ENCODE measurements at places on chromosomes 1 and 21. TPM values are rescaled to one million over a fixed set of nuclear protein-coding genes. Genes with fewer than 3 reads are reported as not detected.

The KCNE2 gene
- polyA plus RNA-seq, result 0.46 TPM

DNA sequence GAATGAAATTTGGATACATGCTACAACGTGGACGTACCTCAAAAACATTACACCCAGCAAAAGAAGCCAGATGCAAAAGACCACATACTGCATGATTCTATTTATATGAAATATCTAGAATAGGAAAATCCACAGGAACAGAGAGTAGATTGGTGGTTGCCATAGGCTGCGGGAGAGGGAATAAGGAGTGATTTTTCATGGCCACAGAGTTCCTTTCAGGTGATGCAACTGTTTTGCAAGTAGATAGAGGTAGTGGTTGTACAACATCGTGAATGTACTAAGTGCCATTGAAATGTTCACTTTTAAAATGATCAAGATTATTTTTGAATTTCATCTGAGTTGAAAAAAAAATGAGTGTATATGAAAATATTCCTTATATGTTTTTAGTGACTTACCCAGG, 115.3 kb upstream of the RUNX1 start:
- DNase-seq, result no peak

The LCE3B gene
- not detected for polyA plus RNA-seq

The EXOSC10 gene
- 71.3 TPM for polyA plus RNA-seq

DNA sequence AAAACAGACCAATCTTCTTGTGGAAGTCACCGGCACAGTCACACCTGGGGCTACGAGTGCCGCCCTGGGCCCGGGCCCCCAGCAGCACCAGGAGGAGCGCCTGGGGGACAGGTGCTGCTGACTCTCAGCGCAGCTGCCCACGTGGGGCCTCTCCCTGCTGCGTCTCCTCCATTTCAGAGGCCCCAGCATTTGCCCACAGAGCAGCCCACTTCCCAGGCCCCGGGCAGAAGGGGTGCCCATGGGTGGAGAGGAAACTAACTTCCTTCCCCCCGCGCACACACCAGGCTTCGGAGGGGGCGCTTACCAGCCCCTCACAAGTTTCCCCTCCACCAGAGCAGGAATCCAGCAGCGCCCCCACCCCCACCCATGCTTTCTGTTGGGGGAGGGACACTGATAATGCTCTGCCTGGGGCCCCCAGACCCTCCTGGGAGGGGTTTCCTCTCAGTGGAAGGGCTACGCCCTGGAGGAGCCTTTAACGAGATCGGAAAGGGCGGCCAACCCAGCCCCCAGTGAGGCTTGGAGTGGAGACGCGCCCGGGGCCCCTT, 440 bp downstream of the TNFRSF25 start:
- DNase-seq, result no peak

The OR2L8 gene
- not detected for polyA plus RNA-seq

DNA sequence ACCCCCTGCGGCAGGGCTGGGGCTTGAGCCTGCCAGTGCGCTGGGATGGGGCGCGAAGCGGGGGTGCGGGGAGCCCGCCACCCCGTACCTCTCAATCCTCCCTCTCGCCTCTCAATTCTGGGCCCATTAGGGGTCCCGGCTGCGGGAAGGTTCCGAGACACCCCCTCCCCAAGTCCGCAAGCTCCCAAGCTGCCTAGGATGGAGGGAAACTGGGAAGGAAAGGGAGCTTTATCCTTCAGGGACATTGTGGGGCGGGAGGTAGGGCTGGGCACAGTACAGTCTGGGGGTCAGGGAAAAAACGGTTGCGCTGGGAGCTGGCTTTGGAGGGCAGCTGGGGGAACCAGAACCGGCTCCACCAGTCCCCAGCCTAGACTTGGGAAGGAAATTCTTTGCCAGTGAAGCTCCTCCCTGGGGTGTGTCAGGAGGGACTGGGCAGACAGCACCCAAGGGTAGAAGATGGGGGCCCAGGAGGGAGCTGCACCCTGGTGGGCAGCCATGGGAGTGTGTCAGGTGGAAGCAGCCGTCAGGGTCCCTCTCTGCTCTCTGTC, 904 bp downstream of the GJB3 start:
- DNase-seq, result no peak

DNA sequence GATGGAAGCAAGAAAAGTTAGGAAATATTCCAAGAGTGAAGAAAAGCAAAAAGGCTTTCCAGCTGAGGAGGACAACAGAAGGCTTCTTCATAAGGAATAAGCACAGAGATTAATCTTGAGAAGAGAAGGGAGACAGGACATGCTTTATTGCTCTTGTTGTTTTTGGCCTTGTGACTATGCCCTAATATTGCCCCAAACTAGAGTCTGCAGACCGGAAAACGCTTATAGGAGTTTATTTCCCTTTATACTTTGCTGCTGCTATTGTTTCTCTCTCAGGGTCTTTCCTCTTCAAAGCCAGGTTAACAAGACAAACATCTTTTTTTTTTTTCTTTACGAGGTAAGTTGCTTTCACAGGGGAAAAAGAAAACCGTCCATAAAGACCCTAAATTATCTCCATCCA, 991.4 kb downstream of the ADGRL2 start:
- DNase-seq, result no peak

The PRRX1 gene
- polyA plus RNA-seq, result 217 TPM

GRCh38 chr1:210298936-210299335, 29.8 kb upstream of the HHAT start:
- DNase-seq, result no peak

The ARHGAP29 gene
- 55.3 TPM for polyA plus RNA-seq

DNA sequence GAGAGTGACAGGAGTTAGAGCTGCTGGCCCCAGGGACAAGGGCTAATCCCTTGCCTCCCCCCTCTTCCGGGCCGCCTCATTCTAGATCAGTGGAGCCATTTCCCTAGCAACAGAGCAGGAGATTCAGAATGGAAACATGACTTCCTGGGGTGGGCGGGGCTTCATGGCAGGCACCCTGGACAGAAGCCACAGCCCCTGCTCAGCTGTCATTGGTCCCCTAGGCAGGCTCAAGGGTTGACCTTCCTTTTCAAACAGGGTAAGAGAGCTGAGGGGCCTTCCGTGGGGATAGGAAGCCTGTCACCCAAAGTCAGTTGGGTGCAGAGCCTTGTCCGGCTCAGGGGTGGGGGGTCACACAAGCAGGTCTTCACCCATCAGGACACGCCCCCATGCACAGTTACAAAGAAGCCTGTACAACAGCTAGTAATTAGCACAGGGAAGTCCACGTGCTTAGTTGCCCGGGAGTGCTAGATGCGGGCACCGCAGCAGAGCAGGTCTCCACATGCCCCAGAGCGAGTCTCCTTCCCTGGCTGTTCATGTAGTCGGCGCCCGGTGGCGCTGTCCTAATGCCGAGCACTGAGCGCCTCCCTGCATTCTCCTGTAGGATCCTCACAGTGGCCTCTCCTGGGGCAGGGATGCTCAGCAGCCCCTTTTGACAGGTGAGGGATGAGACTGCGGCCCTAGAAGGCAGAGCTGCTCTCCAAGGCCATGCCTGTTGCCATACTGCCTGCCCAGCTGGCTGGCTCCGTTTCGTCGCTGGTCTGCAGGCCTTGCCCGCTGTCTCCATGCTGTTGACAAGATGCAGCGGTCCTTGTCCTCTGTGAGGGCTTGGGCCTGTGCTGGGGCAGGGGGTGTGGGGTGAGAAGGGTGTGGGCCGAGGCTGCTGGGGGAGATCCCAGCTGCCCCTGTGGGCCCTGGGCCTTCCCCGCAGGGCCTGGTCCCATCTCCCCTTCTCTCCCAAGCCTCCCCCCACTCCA, 5.1 kb downstream of the TMEM201 start:
- DNase-seq, result peak; percentile 66

DNA sequence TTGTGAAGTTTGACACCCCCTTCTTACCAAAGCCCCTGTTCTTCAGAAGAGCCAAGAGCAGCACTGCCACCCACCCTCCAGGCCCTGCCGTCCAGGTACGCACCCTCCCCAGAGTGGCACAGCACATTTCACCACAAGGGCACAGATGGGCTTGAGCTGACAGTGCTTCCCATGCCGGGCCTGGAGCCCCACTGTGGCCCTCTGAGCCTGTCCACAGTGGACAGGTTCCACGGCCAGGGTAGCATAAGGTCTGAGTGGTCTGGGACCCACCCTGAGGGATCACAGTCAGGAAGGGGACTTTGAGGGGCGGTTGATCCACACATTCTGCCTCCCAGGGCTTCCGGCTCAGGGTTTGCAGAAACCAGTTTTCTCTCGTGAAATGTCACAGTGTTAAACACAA, 28.6 kb upstream of the PDXK start:
- no peak for DNase-seq

DNA sequence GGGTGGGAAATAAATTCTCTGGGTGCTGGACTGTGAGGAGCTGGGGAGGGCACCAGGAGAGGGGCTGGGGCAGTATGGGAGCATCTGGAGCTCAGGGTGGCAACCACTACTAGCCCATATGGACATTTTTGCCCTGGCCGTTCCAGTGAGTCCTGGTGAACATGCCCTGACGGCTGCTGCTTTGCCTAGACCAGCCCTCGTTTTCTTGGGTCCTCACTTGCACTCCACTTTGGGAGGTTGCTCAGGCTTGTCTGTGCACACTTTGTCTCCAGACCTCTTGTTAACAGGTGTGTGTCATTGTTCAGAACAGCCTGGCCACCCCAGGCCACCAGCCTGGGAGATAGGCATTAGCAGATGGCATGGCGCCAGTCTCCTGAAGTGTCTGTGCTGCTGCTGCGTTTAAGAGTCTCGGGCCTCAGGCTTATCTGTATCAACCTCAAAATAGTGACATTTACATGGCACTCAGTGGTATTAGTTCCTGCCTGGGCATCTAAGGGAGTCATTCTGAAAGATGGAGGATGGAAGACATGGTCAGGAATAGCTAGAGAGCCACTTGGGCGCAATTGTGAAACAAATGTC, 190.5 kb downstream of the PTPRU start:
- no peak for DNase-seq

- DNase-seq, result no peak
These were observed 7.6 kb downstream of the CLSPN start for GRCh38 chr1:35762141-35762540.

DNA sequence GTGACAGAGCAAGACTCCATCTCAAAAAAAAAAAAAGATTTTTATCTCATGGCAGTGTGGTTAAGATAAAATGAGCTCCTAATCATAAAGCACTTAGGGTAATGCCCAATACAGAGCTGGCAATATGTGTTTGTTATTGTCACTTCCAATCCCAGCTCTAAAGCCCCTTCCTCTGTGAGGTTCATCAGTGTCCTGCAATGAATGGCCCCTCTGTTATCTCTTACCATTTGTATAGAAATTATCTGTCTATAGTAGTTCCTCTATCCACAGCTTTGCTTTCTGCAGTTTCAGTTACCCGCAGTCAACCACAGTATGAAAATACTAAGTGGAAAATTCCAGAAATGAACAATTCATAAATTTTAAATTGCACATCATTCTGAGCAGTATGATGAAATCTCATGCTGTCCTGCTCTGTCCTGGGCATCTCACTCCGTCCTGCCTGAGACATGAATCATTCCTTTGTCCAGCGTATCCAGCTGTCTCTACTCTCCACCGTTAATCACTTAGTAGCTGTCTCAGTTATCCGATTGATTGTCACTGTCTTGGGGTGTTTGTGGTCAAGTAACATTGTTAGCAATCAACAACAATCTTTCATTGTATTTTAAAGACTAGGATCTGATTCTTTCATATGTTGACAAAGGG, 50.2 kb upstream of the DNAH14 start:
- DNase-seq, result peak; percentile 8

DNA sequence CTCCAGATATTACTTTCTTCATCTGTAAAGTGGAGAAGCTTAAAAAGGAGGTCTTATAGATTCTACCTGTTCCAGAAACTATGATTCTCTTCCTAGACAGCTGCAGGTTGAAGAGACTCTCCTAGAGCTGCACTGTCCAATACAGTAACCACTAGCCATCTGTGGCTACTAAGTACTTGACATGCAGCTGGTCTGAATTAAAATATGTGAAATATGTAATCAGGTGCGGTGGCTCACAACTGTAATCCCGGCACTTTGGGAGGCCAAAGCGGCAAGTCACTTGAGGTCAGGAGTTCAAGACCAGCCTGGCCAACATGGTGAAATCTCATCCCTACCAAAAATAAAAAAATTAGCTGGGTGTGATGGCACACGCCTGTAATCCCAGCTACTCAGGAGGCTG, 15.8 kb downstream of the APP start:
- no peak for DNase-seq

The VHLL gene
- not detected for polyA plus RNA-seq

DNA sequence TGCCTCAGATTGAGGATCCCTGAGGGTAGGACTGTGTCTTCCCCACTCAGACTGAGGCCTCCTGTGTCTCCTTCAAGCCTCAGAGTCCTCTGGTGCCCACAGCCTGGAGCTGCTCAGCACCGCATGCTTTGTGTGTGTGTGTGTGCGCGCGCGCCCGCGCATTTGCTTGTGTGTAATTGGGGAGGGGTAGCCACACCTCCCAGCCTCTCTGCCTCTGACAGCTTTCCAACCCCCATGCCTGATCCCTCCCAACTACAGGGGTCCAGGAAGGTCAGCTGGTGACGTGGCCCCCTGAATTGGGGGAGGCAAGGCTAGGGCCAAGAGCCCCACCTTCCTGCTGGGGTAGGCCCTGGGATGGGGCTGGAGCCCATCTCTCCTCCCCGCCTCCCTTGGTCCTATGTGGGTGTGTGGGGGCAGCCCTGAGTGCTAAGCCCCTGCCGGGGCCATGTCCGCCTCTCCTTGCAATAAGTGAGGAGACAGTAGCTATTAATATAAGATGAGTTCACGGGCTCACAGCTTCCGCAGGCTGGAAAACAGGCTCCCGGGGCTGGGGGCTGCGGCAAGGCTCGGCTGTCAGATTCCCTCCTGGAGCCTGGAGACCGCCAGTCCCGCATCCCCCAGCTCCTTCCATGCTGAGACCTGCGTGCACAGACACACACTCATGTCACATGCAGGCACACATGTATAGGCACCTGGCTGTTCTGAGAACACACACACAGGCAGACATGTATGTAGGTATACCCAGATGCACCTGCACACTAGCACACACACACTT, 7.0 kb downstream of the GPR3 start:
- DNase-seq, result no peak

DNA sequence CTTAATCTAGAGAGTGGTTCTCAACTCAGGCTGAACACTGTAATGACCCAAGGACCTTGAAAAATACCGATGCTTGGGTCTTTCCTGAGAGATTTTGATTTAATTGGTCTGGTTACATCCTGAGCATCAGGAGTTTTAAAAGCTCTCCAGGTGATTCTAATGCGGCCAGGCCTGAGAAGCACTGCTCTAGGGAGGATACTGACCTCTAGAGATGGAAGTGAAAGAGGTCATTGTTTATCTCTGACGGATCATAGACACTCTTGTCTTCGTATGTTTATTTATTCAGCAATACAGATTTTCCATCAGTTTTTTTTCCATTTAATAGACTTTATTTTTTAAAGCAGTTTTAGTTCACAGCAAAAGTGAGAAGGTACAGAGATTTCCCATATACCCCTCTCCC, 54.5 kb upstream of the IGSF5 start:
- DNase-seq, result no peak

The SVBP gene
- 41.8 TPM for polyA plus RNA-seq

DNA sequence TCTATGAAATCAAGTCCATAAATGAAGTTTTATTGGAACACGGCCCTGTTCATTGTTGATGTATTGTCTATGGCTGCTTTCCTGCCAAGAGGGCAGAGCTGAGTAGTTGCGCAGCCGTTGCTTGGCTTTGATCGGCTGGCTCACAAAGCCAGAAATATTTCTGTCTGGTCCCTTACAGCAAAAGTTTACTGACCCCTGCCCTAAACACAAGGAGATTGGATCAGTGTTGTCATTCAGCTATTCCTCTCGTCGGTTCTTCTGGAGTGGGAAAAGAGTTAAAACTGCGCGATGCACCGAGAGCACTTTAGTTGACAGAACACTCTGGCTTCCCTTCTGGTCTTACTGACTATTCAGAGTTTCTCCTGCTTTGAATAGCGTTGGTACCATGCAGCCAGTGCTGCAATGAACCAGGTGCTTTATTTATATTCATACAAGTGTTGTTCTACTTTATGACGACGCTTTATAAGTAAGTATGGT, 868 bp downstream of the ZBTB40 start:
- no peak for DNase-seq

The BATF3 gene
- polyA plus RNA-seq, result 0.98 TPM

The SARS1 gene
- polyA plus RNA-seq, result 85.7 TPM

Measured in muscle of back (tissue), 13 donors.